A549 treated with CORT108297 at 1 μM for 4 hours (cell line): ENCODE measurements at places on chromosomes 13 and 19. TPM values are rescaled to one million over a fixed set of nuclear protein-coding genes. Genes with fewer than 3 reads are reported as not detected.

MAB21L1 gene
- total RNA-seq = not detected in 5 replicates

ASF1B gene
- 32.5 to 34.1 TPM (median 32.8 TPM) in 5 replicates for total RNA-seq

F10 gene
- total RNA-seq = not detected in 5 replicates

DNAAF3 gene
- total RNA-seq = 4.5 to 6.9 TPM (median 6.2 TPM) in 5 replicates
